ENCODE measurements at places on chromosomes 4 and X. TPM values are rescaled to one million over a fixed set of nuclear protein-coding genes. Genes with fewer than 3 reads are reported as not detected.

GRCh38 chrX:1388651-1389050, 3.3 kb downstream of the SLC25A6 start:
- no peak for DNase-seq

Gene UGT2B11
- not detected for total RNA-seq

Gene MAOB
- 0.10 TPM for total RNA-seq

- DNase-seq, result no peak
Measured at GRCh38 chr4:3218824-3219760, 29.9 kb upstream of the MSANTD1 start.

DNA sequence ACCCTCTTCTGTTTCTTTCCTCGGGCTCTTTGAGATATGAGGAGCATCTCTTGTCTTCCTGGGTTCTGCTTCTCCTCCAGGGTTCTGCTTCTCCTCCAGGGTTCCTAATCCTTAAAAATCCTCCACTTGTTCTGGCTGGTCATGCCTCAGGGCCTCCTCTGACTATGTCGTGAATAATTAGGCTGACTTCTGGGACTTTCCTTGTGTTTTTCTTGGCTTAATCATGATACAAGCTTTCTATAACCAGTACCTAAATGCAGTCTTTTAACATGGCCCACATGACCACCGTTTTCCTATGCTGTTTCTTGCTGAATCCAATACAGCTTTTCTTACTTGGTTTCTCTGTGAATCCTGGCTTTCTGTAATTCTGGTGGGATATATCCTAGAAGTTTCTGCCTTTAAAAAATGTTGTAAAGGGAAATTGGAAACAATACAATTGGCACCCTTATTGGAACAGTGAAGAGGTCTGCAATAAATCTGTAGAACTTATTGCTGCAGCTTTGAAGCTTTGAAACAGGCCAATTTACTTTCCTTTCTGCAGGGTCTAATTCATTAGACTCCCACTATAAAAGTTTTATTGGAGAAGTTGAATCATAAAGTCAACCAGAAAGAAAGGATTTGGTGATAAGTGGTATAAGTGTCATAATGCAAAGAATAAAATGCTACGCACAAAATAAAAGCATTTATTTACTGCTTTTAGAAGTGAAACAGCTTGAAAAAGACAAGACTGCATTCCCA, 213.1 kb downstream of the UGT8 start:
- no peak for DNase-seq

Gene ASB12
- not detected for total RNA-seq

GRCh38 chr4:38169524-38169923, 209.3 kb downstream of the PTTG2 start:
- no peak for DNase-seq

- DNase-seq, result no peak
Measured at GRCh38 chrX:12307961-12308360, 169.7 kb downstream of the FRMPD4 start.

- DNase-seq, result no peak
Measured at GRCh38 chr4:123856689-123857545, 460.3 kb downstream of the SPRY1 start.

GRCh38 chr4:48403779-48404178, 62.5 kb downstream of the SLAIN2 start:
- DNase-seq, result no peak

GRCh38 chrX:19810802-19811201, 76.6 kb downstream of the SH3KBP1 start:
- no peak for DNase-seq

- DNase-seq, result no peak
Measured at GRCh38 chr4:8400632-8401325, 39.7 kb downstream of the ACOX3 start.

Gene MYOZ2
- total RNA-seq, result not detected

- DNase-seq, result peak; percentile 62
Measured at GRCh38 chrX:130082244-130083106, 27.8 kb downstream of the ELF4 start.

DNA sequence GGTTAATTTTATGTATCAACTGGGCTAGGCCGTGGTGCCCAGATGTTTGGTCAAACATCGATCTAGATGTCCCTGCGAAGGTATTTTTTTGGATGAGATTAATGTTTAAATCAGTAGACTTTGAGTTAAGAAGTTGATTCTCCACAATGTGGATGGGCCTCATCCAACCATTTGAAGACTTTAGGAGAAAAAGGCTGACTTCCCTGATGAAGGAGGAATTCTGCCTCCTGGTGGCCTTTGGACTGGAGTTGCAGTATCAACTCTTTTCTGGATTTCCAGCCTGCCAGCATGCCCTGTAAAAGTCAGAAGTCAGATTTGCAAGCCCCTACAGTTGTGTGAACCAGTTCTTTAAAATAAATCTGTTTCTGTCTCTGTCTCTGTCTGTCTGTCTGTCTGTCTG, 91.4 kb downstream of the STK32B start:
- no peak for DNase-seq

Gene NDST4
- not detected for total RNA-seq

Gene USO1
- 27.8 TPM for total RNA-seq

DNA sequence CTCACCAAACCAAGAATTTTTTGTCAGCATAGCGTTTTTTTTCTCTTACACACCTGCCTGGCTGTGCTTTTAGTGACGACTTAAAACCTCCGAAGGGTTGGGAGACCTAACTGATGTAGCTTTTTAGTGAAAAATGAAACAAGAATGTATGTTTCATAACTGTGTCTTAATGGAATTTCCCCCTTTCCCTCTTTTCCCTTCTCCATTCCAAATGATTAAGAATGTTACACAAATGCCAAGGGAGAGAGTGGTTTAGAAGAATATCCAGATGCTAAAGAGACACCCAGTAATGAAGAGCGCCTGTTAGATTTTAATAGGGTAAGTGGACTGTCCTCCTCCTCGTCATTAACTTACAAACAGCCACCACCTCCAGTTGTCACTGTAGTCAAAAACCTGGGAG, 33.2 kb upstream of the TBC1D14 start:
- no peak for DNase-seq

DNA sequence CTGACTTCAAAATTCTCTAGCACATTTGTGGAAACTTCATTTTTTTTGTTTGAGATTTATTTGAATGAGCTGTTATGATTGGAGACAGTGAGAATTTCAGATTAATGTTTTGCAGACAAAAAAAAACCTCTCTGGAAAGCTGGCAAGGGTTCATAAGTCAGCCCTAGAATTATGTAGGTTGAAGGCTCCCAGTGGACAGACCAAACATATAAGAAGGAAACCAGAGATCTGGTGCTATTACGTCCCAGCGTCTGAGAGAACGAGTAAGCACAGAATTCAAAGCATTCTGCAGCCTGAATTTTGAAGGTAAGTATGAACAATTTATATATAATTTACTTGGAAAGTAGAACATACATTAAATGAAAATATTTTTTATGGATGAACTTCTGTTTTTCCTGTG, at the start of gene AGTR2:
Gene AGTR2, plus strand, starts transcription at position 234 of the 400 bp plus-strand sequence. CDS start 1,537 bp downstream, outside the sequence.
- no peak for DNase-seq

DNA sequence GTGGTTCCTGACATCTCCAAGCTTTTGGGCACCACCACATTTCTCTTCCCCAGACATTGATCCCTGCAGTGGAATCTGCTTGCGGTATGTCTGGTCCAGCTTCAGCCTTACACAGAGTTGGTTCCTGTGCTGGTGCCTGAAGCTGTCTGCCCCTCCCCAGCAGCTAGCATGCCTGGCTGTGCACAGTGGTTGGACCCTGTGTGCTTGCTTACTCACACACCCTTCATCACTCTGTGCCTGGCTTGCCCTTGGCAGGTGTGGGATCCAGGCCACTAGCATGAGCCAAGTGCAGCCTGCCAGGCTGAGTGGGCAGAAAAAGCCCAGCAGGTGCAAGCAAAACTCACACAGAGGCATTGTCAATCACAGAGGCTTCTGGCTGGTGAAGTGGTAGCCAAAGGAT, 473.8 kb downstream of the ACTRT1 start:
- no peak for DNase-seq

Gene CNGA2
- not detected for total RNA-seq

Gene GPR143
- not detected for total RNA-seq

Gene CD40LG
- total RNA-seq, result 60.7 TPM

GRCh38 chrX:37380256-37380655, 31.1 kb downstream of the PRRG1 start:
- DNase-seq, result no peak

- no peak for DNase-seq
Measured at GRCh38 chrX:39840133-39840532, 257.6 kb downstream of the BCOR start.

DNA sequence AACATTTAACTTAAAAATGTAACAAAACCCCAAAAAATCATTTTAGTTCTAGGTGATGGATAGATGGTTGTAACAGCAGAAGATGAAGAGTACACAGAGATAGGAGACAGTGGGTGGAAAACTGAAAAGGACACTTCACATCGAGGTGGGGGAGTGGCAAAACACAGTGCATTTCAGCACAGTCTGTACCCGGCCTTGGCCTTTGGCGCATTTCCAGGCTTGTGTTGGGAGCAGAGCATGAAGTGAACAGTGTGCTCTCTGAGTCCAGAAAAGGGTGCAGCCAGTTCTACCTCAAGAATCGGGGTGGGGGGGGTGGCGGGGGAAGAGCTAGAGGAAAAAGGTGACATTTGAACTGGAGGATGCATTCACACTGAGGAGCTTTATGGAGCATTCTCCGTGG, 4.3 kb downstream of the TSPYL2 start:
- no peak for DNase-seq

GRCh38 chr4:154184238-154184637, 307.4 kb downstream of the DCHS2 start:
- no peak for DNase-seq

Gene SRPK3
- total RNA-seq, result not detected

DNA sequence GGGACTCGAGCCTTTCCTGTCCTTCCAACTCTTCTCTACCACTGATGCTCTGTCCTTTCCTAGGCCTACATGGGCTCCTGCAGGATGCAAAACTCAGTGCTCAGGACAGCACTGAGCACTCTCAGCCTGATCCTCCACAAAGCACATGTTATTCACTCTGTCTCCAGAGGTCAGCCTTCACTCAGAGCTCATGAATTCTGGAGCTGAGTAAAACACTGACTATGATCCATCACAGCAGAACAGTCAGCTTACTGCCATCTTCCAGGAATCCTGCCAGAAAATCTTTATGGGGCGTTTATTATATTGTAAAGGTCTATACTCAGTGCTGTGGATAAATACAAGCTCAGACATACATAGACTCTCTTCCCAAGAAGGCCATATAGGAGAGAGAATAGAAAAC, 121.5 kb upstream of the CPEB2 start:
- no peak for DNase-seq

Gene SLC6A8
- 3.4 TPM for total RNA-seq

DNA sequence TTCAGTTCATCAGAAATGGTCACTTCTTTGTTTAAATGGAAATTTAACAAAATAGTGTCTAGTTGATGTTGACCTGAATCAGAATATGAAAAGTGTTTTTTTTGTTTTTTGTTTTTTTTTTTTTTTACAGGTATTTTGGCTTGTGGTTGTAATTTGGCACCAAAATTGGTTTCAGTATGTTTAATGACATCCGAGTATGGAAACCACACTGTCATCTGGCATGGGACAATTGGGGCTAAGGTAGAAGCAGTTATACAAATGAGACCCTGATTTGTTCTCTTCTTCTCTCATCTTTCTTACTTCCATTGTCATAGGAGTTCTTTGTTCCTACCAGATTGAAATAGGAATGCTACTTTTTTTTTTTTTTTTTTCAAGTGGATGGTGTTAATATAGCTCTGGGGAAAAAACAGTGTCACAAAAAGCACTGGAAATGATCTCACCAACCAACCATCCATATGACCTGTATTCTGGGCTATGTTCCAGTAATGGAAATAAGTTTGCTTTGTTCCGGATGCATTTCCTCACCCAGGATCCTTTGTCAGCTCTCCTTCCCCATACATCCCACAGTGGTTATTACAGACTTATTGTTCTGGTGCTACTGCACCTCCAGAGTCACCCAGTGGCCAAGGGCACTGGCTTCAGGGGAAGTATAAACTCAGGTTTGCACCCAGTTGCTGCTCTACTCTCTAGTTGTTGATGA, 95.8 kb downstream of the ATXN3L start:
- DNase-seq, result no peak

DNA sequence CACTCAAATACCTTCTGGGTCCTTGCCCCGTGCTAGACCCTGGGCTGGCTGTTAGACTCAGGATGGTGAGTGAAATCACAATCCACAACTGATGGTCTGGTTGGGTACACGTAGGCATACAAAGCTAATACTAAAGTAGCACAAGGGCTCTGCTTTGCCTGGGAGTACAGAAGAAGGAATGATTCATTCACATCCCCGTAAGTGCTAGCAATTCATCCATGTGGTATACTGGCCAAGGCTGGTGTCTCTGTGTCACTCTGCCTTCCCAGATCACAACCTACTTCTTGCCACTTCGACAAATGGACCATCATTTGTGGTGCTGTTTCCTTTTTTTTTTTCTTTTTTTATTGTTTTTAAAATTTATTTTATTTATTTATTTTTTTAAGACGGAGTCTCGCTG, 19.7 kb upstream of the RBM47 start:
- DNase-seq, result no peak

Gene COL25A1
- 0.47 TPM for total RNA-seq

DNA sequence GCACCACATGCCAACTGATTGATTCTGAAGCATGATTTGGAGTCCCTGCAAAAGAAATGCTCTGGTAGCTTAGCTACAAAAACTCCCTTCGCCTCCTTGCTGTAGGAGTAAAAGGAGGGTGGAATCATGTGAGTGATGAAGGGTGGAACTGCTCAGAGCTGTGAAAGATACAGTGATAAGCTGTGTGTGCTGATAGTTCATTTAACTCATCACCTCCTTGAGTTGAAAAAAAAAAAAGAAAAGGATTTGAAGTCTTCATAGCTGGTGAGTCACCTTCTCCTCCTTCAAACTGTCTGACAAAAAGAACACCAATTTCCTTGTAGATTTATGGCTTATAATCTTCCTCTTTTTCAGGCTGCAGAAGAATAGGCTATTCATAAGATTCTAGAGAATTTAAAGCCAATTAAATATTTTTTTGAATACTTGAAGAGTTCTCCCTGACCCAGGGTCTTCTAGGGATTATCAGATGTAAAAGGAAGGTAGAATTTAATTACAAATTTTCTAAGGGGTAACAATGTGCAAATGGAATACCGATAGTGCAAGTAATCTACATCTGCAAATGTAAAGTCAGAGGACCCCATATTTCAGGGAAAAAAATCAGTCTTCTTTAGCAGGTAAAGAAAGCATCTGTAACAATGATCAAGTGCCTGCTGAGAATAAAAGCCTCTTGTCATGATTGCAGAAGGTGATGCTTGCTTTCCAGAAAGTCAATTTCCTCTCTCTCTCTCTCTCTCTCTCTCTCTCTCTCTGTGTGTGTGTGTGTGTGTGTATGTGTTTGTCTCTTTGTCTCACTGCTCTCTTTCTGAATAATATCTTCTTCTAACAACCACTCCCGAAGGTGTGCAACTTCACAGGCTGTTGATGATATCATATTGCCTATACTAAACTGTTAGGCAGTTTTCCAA, 208.8 kb upstream of the VEGFC start:
- DNase-seq, result no peak

DNA sequence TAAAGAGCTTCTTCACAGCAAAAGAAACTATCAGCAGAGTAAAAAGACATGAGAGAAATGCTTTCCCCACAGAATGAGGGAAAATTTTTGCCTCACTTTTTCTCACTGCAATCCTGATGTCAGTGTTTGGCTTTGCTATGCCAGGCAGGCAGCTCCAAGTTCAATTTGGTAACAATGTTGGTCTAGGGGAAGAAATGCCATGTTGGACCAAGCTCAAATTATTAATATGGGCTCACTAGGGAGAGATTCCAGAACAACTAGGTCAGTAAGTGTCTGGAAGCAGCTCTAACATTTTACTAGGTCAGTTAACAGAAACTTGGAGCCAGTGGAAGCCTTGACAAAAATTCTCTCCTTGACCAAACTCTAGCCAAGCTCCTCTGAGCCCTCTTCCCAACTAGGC, 95.4 kb downstream of the NAF1 start:
- DNase-seq, result no peak

Gene PCSK1N
- 9.6 TPM for total RNA-seq

GRCh38 chrX:38220415-38221390, at the start of gene SRPX:
Gene SRPX, minus strand, starts transcription at chrX:38220871. Its CDS starts 79 bp downstream, at chrX:38220792.
- DNase-seq, result no peak

Gene MORC4
- total RNA-seq, result 7.6 TPM
